ENCODE measurements at places on chromosomes 4 and X. TPM values are rescaled to one million over a fixed set of nuclear protein-coding genes. Genes with fewer than 3 reads are reported as not detected.

GRCh38 chrX:102345916-102346315 lies 93.9 kb downstream of the NXF2B start:
- no peak overlapping the region for H3K4me3 ChIP-seq
- no peak overlapping the region for H3K27ac ChIP-seq
- no peaks in the 10 kb centered on the region for H3K27me3 ChIP-seq
- H3K36me3 ChIP-seq, result no peaks in the 10 kb centered on the region
- peak; percentile 13 for DNase-seq

- no peaks in the 10 kb centered on the region for H3K36me3 ChIP-seq
- H3K4me1 ChIP-seq, result no peaks in the 10 kb centered on the region
- H3K4me3 ChIP-seq, result no peak overlapping the region
- no peaks in the 10 kb centered on the region for H3K27me3 ChIP-seq
Observed at GRCh38 chr4:180189666-180190065, 2053.5 kb upstream of the TENM3 start.

DNA sequence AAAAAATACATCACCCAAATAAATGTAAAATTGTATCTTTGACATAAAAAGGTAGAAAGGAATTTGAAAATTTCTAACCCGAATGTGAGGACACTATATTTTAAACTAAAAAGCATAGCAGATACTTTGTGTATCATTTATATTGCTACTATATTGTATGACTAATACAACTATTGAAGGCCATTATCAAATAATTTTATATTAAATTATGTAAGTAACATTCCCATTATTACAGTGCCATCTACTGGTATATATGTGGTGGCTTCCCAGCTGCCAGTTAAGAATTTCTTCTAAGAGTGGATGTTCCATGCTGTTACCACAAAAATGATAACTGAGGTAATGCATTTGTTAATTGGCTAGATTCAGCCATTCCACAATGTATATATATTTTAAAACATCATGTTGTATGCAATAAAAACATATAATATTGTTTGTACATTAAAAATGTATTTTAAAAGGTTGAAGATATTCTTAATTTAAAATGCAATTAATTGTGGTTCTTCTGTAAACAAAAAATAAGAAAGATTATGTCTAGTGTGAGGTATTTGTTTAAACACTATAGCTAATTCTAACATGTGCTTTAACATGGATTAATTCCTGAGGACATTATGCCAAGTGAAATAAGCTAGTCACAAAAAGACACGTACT lies 65.3 kb downstream of the EGF start:
- H3K36me3 ChIP-seq, result no peaks in the 10 kb centered on the region
- no peak for DNase-seq
- no peak overlapping the region for H3K4me3 ChIP-seq
- H3K27me3 ChIP-seq, result no peaks in the 10 kb centered on the region
- H3K4me1 ChIP-seq, result no peaks in the 10 kb centered on the region

DNA sequence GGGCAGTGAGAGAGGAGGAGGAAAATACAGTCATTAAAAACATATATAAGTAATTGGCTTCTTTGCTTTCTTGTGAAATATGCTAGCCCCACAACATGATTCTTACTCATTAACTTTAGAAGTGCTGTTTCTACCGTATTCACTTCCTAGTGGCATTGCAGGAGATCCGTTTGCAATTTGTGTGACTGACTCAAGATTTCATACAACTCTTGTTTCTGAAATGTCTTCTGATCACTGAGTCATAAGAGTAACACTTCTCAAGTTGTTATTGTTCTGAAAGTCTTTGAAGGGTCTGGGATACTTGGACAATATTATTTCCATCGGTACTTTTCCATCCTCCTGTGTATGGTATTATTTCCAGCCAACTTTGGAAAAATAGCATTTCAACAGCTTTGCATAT lies 310.8 kb downstream of the PACRGL start:
- no peaks in the 10 kb centered on the region for H3K36me3 ChIP-seq
- no peaks in the 10 kb centered on the region for H3K27me3 ChIP-seq
- H3K4me1 ChIP-seq, result no peaks in the 10 kb centered on the region
- no peak for DNase-seq
- no peak overlapping the region for H3K4me3 ChIP-seq

- no peaks in the 10 kb centered on the region for H3K27me3 ChIP-seq
- no peak overlapping the region for H3K4me3 ChIP-seq
- no peaks in the 10 kb centered on the region for H3K4me1 ChIP-seq
- DNase-seq, result no peak
Observed at GRCh38 chr4:20624793-20625374, 75.4 kb upstream of the PACRGL start.

DNA sequence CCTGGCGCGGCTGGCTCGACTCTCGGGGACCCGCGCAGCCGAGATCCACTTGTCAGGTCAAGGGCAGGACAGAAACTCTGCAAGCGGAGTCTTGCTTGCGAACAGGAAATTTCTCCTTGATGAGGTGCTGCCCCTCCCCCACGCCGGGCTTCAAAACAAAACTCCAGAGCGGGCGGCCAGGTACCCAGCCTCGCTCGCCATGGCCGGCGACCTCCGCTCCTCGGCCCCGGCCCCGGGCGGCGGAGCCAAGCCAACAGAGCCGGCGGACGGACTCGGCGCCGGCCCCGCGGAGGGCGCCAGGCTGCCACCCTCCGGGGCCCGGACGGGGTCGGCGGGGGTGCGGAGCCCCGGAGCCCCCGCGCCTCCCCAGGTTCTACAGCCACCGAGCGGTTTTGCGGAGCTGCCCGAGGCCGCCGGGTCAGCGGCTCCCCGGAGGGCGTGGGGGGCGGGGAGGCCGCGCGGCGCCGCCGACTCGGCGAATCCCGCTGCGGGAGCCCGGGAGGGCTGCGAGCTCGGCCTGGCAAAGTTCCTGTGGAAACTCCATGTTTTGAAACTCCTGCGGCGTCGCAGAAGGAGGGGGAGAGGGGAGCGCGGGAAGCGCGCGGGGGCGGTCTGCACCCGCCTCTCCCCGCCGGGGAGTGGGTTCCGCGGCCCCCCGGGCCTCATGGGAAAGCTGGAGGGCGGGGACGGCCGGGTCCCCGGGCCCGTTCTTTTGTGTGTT lies 11.7 kb upstream of the BCOR start:
- no peak for DNase-seq
- H3K27ac ChIP-seq, result no peak overlapping the region
- H3K4me3 ChIP-seq, result peak overlapping the region; percentile 33
- H3K4me1 ChIP-seq, result peaks cover 28% of the 10 kb centered on the region
- no peaks in the 10 kb centered on the region for H3K36me3 ChIP-seq

GRCh38 chrX:136183917-136184316 lies 36.6 kb downstream of the FHL1 start:
- H3K27me3 ChIP-seq, result no peaks in the 10 kb centered on the region
- no peak overlapping the region for H3K4me3 ChIP-seq
- no peaks in the 10 kb centered on the region for H3K36me3 ChIP-seq
- DNase-seq, result no peak

GRCh38 chrX:107599450-107599861 lies 28.9 kb upstream of the PRPS1 start:
- no peak overlapping the region for H3K4me3 ChIP-seq
- no peak overlapping the region for H3K27ac ChIP-seq
- no peaks in the 10 kb centered on the region for H3K36me3 ChIP-seq
- DNase-seq, result no peak
- H3K27me3 ChIP-seq, result no peaks in the 10 kb centered on the region

GRCh38 chr4:80587871-80588385 lies 252.4 kb downstream of the CFAP299 start:
- no peaks in the 10 kb centered on the region for H3K4me1 ChIP-seq
- no peak overlapping the region for H3K4me3 ChIP-seq
- no peak for DNase-seq
- H3K27me3 ChIP-seq, result no peaks in the 10 kb centered on the region

- no peak overlapping the region for H3K4me3 ChIP-seq
- no peaks in the 10 kb centered on the region for H3K4me1 ChIP-seq
- no peaks in the 10 kb centered on the region for H3K27me3 ChIP-seq
- no peak overlapping the region for H3K27ac ChIP-seq
Observed at GRCh38 chr4:152707632-152708031, 27.8 kb upstream of the TMEM154 start.

The GPR34 gene
- not detected for total RNA-seq

The AGTR2 gene
- total RNA-seq, result not detected

The SMARCA1 gene
- 0.62 TPM for total RNA-seq

The TMSB15B gene
- 4.2 TPM for total RNA-seq
